ENCODE measurements at places on chromosomes 7 and 10.

GRCh38 chr7:1668396-1669063 is 1.5 kb upstream of the ELFN1 start:
- no peak for DNase-seq

DNA sequence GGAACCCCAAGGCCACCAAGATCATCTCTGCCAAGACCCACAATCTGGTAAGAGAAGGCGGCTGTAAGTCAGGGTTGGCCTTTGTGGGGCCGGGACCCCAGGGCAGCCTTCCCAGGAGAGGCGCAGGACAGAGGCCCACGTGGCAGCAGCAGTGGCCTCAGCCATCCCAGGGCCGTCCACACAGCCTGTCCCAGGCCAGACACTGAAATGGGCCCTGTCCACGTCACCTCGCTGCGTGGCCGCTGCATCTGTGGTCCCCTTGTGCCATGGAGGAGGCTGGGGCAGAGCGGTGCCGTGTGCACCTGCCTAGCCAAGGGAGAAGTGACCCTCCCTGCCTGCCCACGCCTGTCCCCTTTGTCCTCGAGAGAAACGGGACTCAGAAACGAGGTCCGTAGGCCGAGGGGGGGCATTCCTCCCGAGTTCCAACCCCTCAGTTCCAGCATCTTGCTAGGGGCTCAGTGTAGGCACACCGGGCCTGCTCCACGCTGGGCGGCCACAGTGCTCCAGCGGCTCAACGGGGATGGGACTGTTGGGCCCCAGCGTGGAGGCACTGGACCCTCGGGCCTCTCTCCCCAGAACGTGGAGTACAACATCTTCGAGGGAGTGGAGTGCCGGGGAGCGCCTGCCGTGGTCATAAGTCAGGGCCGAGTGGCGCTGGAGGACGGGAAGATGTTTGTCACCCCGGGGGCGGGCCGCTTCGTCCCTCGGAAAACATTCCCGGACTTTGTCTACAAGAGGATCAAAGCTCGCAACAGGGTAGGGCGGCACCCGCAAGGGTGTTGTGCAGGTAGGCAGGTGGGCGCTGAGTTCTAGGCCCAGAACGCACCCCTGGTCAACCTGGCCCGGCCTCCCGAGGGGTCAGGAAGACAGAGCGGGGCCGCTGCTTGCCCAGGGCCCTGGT is 15.6 kb downstream of the DPYSL4 start:
- DNase-seq, result no peak

DNA sequence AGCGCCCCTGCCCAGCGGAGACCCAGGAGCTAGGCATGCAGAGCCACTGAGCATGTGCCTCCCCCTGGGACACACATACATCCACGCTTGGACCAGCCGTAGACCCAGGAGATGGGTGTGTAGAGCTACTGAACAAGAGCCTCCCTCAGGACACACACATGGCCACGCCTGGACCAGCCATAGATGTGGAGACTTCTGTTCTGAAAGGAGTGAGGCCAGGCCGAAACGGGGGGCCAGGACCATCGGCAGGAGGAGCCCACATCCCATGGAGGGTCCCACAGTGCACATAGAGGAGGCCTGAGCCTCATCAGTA is 340.4 kb downstream of the TCERG1L start:
- DNase-seq, result no peak

GRCh38 chr7:100891568-100892247 is 2.2 kb upstream of the UFSP1 start:
- DNase-seq, result no peak

DNA sequence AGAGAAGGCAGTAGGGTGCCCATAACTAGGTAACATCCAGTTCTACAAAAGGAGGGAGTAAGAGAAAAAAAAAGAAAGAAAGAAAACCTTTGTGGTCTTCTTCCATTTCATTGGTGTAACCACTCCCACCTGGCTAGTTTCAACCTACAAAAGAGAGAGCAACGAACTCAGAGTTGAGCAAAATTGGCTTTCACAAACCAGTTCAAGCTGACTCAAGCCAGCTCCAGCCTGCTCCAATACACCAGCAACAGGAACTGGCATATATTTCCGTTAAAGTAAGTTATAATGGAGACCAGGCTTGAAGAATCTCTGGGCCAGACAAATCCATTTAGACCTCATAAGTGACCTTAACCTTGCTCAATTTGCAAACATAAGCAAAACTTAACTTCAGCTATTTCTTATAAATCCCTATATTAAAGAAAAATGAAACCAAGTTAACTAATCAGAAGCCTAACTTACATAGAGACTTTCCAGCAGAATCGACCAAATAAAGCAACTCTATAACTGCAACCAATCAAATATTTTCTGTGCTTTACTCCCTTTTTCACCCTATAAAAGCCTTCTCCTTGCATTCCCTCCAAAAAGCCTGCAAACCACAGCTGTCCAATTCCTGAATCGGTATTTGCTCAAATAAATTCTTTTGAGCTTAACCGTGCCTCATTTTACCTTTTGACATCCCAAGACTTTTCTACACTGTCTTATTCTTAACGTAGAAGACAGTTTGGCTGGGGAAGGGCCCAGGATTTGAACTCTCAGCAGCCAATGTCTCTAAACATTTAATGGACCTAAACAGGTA is 10.1 kb downstream of the ANKRD22 start:
- DNase-seq, result no peak

DNA sequence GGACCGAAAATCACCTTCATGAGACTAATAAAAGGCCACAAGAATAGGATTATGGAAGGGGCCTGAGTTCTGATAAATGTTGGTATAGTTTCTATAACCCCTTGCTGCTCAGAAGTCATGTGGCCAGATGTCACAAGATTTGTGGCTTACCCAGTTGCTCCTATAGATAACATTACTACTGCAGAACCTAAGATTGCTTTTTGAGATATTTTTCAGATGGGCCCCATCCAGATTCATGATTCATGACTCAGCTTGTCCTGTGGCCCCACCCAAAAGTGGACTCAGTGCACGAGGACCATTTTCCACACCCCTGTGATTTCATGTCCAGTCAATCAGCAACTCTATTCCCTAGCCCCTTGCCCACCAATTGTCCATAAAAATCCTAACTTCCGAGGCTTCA is 209.0 kb downstream of the ACTR3B start:
- DNase-seq, result no peak

DNA sequence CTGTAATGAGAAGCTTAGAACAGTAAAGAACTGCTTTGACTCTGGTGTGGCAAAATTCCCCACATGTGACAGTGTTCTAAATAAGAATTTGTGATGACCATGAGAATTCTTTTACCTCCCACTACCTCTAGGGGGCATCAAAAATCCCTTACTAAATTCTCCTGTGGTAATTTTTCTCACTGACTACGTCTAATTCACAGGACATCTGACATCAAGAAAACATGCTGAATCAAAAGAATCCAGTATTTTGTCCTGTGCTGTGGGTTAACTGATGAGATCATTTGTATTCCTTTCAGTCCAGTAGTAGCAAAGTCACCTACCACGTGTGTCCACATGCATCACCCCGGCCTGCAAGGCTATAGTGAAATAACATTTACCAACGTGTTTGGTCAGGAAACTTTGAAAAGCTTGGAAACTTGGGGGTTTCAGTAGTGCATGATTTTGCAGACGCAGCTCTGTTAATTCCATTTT is 103.8 kb downstream of the ATE1 start:
- DNase-seq, result no peak

GRCh38 chr7:131106681-131107336 is 220.9 kb upstream of the MKLN1 start:
- DNase-seq, result peak; percentile 47

- DNase-seq, result no peak
These were observed 30.6 kb upstream of the CCL24 start for GRCh38 chr7:75844158-75844557.

DNA sequence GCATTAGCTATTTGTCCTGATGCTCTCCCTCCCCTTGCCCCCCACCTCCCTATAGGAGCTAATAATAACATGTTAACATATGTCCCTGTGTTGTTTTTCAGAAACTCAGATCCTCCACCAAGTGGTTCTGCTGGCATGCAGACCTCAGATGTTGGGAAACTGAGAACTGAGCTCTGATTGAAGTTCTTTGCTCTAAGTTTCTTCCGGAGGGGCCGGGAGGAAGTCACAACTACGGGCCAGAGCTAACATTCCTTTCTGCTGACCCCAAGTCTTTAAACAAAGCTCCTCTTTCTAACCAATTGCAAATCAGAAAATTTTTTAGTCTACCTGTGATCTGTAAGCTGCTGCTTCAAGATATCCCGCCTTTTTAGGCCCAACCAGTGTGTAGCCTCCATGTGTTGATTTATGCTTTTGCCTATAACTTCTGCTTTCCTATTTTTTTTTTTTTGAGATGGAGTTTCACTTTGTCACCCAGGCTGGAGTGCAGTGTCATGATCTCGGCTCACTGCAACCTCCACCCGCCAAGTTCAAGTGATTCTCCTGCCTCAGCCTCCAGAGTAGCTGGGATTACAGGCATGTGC is 66.6 kb downstream of the LYZL1 start:
- no peak for DNase-seq

DNA sequence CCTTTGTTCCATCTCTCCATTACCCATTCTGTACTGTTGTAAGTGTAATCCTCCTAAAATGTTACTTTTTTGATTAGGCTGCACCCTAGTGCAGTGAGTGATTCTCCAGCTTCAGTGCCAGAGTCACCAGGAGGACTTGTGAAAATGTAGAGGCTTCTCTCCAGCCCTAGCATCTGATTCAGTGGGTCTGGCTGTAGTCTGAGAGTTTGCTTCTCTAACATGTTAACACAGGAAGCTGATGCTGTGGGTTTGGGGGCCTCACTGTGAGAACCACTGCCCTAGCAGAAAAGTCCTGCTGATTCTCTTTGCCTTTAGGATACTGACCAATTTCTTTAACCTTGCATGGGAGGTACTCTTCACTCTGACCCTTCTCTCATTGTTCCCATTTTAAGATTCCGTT is 24.4 kb downstream of the CSGALNACT2 start:
- no peak for DNase-seq

GRCh38 chr7:134024739-134025138 is 102.4 kb upstream of the LRGUK start:
- DNase-seq, result no peak

GRCh38 chr7:88328787-88329186 is 22.1 kb upstream of the STEAP4 start:
- no peak for DNase-seq

- DNase-seq, result no peak
These were observed 13.8 kb downstream of the TMEM120A start for GRCh38 chr7:75980430-75981202.
